ENCODE measurements at places on chromosomes 3 and 15. TPM values are rescaled to one million over a fixed set of nuclear protein-coding genes. Genes with fewer than 3 reads are reported as not detected.

DNA sequence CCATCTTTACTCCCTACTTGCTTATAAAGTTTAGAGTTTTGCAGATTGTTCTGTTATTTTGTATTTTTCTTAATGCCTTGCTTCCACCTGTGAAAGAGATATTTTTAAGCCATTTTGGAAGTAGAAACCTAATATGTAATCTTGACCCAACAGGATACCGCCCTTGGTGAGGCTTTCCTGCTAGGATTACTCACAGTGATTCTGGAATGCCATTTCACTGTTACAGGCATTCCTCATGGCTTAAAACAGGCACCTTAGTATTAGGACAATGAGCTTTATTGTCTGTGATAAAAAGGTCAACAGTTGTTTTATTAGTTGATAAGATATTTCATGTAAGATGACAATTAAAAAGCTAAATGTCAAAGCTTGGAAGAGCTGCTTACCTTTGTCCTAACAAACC, 58.2 kb downstream of the PHLDB2 start:
- DNase-seq = no peak

GOLGA8H gene
- polyA plus RNA-seq = 0.88 TPM

GRCh38 chr3:89447243-89447642, 339.8 kb downstream of the EPHA3 start:
- DNase-seq = no peak

RASL12 gene
- 5.7 TPM for polyA plus RNA-seq

GRCh38 chr3:24111711-24112110, 166.6 kb downstream of the NR1D2 start:
- no peak for DNase-seq

DNA sequence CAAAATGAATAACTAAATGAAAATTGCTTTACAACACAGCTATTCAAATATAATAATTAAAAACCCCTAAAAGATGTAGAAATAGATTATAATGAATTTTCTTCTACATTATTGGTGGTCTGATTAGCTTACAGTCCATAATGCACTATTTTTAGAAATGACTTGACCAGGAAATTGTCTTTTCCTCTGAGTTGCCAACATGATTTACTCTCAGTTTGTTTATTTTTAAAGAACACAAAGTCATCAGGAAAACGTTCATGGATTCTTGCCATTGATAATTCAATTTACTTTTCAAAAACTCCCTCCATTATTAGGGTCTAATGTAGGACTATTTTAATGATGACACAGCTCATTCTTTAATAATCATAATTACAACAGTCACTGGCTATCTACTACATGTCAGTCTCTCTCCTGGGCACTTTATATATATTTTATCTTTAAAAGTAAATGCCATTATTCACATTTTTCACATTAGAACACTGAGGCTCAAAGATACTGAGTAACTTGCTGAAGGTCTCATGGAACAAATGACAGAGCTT, 1.1 kb downstream of the TM4SF18 start:
- DNase-seq = no peak
